T-helper 17 cell (primary cell): ENCODE measurements at places on chromosomes 12 and 14.

DNA sequence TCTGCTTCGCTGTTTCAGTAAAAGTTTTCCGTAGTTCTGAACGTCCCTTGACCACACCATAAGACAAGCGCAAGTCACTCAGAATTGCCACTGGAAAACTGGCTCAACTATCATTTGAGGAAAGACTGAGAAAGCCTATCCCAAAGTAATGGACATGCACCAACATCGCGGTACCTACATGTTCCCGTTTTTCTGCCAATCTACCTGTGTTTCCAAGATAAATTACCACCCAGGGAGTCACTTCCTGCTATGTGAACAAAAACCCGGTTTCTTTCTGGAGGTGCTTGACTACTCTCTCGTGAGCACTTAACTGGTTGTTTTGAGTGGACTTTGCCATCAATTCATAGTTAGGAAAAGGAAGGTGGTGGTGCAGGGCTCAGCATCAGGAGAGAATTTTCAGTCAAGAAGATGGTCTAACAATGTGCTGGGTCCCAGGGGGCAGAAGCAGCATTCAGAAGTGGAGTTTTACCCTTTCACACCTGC, 1.4 kb downstream of the EGLN3 start:
- DNase-seq: no peak

DNA sequence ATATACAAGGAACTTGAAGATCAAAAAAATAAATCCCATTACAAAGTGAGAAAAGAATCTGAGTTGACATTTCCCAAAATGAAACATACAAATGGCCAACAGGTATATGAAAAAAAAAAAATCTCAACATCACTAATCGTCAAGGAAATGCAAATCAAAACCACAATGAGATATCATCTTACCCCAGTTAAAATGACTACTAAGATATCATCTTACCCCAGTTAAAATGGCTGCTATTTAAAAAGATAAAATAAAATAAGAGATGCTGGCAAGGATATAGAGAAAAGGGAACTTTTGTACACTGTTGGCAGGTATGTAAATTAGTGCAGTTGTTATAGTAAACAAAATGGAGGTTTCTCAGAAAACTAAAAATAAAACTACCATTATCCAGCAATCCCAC, 44.4 kb downstream of the PLEKHG7 start:
- DNase-seq: no peak

DNA sequence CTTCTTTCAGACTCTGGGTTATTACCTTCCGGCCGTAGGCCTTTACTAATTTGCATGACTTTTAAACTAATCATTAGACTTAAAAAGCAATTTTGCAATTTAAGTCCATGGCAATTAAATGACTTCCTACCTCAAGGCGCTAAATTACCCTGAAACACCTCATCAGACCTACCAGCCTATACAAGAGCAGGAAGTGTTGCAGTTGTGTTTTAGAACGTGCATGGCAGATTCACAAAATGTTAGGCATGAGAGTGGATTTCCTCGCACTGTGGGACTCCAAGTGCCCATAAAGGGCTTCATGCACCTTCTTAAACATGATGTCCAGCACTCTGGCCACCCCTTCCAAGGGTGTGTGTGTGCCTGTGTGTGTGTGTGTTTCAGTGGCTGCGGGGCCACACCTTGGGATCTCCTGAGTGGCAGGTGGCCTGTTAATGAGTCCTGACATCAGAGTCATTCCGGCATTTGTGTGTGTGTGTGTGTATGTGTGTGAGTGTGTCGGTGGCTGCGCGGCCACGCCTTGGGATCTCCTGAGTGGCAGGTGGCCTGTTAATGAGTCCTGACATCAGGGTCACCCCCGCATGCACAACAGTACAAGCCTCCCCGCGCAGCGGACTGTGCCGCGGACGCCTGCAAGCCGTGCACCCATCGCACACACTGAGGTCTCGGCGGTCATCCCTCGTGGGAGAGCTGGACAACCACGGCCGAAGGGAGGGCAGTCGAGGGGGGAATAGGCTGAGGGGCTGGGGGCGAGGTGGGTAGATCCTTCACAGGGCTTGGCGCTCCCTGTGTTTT, 900 bp downstream of the C2CD5 start:
- DNase-seq: peak; percentile 26

DNA sequence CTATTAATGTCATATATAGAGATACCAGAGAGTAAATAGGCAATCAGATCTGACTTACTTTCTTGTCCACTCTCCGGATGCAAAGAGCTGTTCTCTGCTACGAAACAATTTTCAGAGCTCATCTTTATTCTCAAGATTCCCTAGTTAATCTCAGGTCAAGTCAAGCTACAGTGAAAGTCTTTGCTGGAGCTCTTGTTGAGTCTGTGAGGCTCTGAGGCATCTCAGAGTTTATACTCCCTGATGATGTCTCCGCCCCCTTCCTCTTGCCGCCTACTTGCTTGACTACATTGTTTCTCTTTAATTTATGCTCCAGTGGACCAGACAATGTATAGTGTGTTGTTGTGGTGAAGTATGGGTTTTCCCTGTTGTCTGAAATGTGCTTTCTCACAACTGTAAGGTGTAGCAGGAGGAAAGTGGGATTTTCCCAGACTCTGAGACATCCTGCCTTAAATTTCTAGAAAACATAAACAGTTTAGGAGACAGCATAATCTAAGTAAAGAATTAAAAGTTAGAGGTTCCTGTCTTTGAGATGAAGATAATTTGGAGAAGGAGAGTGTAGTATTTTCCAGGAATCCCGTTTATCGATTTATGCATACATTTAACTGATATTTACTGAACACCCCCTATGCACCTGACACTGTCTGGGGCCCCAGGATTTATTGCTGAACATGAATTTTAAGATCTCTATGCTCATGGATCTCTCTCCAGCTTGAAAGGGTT, at the start of gene CD69:
Gene CD69, minus strand, starts transcription at position 203 of the 720 bp plus-strand sequence. Its CDS starts 81 bp downstream, at position 122.
- peak; percentile 48 for DNase-seq

DNA sequence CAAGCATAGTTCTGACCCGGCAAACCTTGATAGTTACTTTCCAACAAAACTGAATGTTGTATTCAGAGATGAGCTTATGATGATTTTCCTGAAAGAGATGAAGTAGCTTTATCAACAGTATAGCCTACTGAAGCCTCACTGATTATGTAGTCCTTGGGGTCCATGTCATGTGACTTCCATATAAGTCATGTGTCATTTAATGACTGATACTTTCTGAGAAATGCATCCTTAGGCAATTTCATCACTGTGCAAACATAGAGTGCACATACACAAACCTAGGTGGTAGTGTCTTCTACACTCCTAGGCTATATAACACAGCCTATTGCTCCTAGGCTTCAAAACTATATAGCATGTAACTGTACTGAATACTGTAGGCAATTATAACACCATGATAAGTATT, 28.5 kb upstream of the TUBA1C start:
- DNase-seq: no peak
